ENCODE measurements at places on chromosomes 7 and 10. TPM values are rescaled to one million over a fixed set of nuclear protein-coding genes. Genes with fewer than 3 reads are reported as not detected.

Gene GFRA1
- not detected for total RNA-seq

DNA sequence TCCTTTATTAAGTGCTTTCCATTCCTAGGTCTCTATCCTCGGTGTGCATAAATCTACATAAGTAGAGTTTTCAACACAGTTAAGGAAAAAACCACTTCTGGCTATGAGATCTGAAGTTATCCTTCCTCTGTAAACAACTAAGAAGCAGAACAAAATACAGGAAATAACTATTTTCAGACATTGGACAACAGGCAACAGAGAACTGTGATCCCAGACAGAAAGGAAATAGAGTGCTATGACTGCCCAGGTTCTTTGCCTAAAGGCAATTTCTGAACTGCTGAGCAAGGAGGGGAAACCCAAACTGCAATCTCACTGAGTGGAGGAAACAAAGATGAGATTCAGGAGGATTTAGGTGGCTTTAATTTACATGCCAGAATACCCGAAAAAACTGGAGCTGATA lies 285.4 kb downstream of the SNX13 start:
- H3K27me3 ChIP-seq, result no peaks in the 10 kb centered on the region
- no peak overlapping the region for H3K4me3 ChIP-seq
- no peak overlapping the region for H3K27ac ChIP-seq
- no peaks in the 10 kb centered on the region for H3K4me1 ChIP-seq
- no peak for DNase-seq

Gene LRRC18
- total RNA-seq, result not detected

Gene ALOX5
- total RNA-seq, result 2.7 TPM

DNA sequence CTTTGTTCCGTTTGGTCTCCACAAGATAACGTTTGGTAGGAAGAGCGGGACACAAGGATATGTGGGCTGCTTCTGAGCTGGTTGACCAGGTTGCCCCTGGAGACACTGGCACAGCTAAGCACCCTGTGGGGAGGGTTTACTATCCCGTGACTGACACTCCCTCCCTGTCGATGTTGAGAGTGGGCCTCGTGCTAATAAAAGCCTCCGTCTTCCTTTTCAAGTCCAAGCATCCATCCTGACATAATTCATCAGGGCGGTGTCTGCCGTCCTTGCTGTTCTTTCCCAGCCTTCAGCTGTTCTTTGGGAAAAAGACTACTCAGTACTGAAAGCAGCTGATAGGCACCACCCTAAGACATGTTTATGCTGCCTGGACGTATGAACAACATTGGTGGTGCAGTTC lies 49.6 kb downstream of the SHH start:
- no peak for DNase-seq
- no peak overlapping the region for H3K4me3 ChIP-seq
- no peaks in the 10 kb centered on the region for H3K27me3 ChIP-seq
- H3K36me3 ChIP-seq, result peaks cover 47% of the 10 kb centered on the region
- H3K4me1 ChIP-seq, result peaks cover 36% of the 10 kb centered on the region

GRCh38 chr7:81740403-81740802 lies 29.4 kb downstream of the HGF start:
- no peaks in the 10 kb centered on the region for H3K4me1 ChIP-seq
- no peak overlapping the region for H3K27ac ChIP-seq
- no peaks in the 10 kb centered on the region for H3K27me3 ChIP-seq
- H3K4me3 ChIP-seq, result no peak overlapping the region

Gene SPDYE11
- total RNA-seq, result not detected

DNA sequence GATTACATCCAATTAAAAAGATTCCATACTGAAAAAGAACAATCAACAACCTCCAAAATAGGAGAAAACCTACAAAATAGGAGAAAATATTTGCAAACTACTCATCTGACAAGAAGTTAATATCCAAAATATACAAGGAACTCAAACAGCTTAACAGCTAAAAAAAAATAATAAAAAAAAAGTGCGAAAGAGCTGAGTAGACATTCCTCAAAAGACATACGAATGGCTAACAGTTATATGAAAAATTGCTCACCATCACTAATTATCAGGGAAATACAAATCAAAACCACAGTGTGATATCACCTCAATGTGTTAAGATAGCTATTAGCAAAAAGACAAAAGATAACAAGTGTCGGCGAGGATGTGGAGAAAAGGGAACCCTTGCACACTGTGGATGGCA lies 450.3 kb downstream of the PHTF2 start:
- H3K4me3 ChIP-seq, result no peak overlapping the region
- H3K36me3 ChIP-seq, result no peaks in the 10 kb centered on the region
- DNase-seq, result no peak
- H3K4me1 ChIP-seq, result no peaks in the 10 kb centered on the region
- no peak overlapping the region for H3K27ac ChIP-seq
- H3K27me3 ChIP-seq, result no peaks in the 10 kb centered on the region

DNA sequence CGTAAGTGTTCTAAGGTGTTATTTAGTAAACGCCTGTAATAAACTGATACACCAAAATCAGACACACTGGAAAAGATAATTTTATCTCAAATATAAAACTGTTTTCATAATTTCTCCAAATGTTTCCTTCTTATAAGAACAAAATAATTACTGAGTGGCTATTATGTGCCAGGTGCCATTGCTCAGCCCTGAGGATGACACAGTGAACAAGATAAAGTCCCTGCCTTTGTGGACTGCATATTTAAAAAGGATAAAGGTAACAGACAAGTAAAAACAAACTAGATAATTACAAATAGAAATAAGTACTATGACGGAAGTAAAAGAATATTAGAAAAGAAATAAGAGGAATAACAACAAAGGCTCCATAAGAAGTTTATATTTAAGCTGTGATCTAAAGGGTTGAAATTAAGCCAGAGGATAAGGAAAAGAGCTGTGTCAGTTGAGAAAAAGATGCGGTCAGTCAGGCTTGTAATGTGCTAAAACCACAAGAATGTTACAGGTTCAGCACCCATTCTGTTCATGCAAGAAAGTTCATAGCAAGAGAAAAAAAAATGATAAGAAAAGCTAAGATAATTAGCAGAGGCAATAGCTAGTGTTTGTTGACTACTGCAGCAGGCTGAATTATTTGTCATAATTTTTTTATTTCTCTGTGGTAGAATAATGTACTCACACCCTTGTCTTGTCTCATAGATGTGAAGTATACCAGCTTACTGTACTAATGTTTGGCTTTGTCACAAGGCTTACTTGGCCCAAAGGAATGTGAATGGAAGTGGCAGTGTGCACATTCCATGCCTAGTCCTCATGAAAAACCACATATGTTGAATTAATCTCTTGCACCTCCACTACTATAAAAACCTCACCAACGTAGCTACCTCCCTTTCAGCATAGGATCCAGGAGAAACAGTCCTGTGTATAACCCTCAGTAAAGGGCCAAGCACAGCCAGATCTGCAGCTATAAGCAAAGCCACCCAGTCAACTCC lies 75.1 kb downstream of the CRPPA start:
- no peaks in the 10 kb centered on the region for H3K36me3 ChIP-seq
- H3K27ac ChIP-seq, result no peak overlapping the region
- H3K27me3 ChIP-seq, result no peaks in the 10 kb centered on the region
- no peak overlapping the region for H3K4me3 ChIP-seq
- no peaks in the 10 kb centered on the region for H3K4me1 ChIP-seq
- no peak for DNase-seq

- H3K36me3 ChIP-seq, result no peaks in the 10 kb centered on the region
- H3K4me1 ChIP-seq, result peaks cover 17% of the 10 kb centered on the region
- no peak for DNase-seq
- H3K27ac ChIP-seq, result no peak overlapping the region
- peaks cover 25% of the 10 kb centered on the region for H3K27me3 ChIP-seq
These were observed 95.8 kb downstream of the CHST15 start for GRCh38 chr10:123997486-123998196.

GRCh38 chr10:114518401-114519305 lies 114.4 kb upstream of the AFAP1L2 start:
- no peak overlapping the region for H3K4me3 ChIP-seq
- peaks cover 86% of the 10 kb centered on the region for H3K4me1 ChIP-seq
- H3K27ac ChIP-seq, result no peak overlapping the region
- DNase-seq, result no peak

Gene PRSS37
- not detected for total RNA-seq

Measured in CD4-positive, alpha-beta T cell (primary cell).